ENCODE measurements at places on chromosomes 5 and 9. TPM values are rescaled to one million over a fixed set of nuclear protein-coding genes. Genes with fewer than 3 reads are reported as not detected.

OR1L8 gene
- polyA plus RNA-seq = not detected

TMEM171 gene
- polyA plus RNA-seq = 10.9 TPM

CDKN2A gene
- 29.7 TPM for polyA plus RNA-seq

HRCT1 gene
- 3.0 TPM for polyA plus RNA-seq

C5orf34 gene
- polyA plus RNA-seq = 3.5 TPM

PLCXD3 gene
- polyA plus RNA-seq = 0.02 TPM

ITK gene
- polyA plus RNA-seq = not detected

ELOVL7 gene
- 0.11 TPM for polyA plus RNA-seq

- no peak for DNase-seq
Measured at GRCh38 chr5:59716029-59716428, 177.5 kb downstream of the PDE4D start.

GRCh38 chr9:84339962-84340361 is 596 bp downstream of the SLC28A3 start:
- no peak for DNase-seq

DNA sequence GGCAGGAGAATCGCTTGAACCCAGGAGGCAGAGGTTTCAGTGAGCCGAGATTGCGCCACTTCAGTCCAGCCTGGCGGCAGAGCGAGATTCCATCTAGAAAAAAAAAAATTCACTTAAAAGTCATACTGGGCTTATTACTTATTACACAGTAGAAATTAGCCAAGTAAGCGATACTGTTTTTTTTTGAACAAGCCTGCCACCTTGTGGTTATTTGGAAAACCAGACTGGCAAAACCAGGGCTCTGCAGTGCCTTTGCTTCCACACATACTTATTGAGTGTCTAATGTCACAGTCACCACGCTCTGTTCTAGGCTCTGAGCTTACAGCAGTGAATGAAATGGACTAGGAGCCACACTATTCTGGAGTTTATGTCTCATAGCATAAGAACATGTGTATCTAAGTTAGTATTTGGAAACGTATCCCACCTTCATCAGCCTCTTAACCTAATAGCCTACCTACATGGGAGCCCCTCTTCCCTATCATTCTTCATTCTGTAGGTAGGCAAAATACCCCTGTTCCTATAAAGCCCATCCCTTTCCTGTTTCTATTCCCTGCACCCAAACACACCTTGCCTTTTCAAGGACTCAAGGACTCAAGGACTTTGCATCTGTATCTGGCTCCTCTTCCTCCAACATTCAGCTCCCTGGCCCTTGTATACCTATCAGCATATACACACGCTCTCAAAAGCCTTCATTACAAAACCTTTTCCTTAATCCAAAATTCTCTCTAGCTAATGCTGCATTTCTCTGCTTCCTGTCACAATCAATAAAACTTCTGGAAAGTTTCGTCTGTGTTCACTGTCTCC is 13.9 kb upstream of the BASP1 start:
- DNase-seq = no peak

DNA sequence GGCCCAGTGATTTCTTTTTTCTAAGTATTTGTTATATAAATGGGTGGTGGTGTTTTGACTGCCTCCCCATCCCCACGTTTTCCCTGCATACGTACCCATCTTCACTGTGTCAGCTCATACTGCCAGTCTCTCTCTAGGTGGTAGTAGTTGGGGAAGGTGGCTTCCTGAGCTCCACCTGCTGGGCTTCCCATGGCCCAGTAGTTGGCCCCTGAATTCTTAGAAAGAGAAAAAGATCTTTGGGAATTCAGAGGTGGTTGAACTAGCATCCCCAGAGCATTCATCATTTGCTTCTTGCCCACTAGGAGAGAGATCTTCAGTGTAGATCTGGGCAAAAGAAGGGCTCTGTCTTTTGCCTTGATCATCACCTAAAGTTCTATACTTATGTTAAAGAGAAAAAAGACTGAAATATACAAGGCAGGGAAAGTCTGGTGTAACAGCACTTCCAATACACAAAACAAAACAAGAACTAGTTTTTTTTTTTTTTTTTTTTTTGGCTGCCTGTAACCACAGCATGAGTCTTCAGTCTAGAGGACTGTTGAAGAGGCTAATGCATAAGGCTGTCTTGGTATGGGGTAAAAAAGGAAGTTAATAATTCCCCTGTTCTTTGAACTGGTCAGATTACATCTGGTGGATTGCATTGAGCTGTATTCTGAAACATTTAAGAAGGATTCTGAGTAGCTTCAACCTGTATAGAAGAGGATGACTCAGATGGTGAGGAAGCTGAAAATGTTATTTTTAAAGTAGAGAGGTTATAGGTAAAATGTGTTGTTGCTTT is 128.7 kb downstream of the ATG10 start:
- peak; percentile 15 for DNase-seq

DNA sequence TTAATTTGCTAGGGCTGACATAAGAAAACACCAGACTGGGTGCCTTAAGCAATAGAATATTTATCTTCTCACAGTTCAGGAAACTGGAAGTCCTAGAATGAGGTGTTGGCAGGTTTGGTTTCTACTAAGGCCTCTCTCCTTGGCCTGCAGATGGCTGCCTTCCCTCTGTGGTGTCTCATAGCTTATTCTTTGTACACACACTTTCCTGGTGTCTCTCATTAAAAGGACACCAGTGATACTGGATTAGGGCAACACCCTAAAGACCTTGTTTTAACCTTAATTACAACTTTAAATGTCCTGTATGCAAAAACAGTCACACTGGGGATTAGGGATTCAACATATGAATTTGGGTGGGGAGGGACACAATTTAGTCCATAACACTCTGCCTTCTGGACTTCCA is 25.1 kb downstream of the NUTM2F start:
- DNase-seq = no peak

GRCh38 chr9:78860801-78861475 is 564.0 kb downstream of the PSAT1 start:
- DNase-seq = no peak

DNA sequence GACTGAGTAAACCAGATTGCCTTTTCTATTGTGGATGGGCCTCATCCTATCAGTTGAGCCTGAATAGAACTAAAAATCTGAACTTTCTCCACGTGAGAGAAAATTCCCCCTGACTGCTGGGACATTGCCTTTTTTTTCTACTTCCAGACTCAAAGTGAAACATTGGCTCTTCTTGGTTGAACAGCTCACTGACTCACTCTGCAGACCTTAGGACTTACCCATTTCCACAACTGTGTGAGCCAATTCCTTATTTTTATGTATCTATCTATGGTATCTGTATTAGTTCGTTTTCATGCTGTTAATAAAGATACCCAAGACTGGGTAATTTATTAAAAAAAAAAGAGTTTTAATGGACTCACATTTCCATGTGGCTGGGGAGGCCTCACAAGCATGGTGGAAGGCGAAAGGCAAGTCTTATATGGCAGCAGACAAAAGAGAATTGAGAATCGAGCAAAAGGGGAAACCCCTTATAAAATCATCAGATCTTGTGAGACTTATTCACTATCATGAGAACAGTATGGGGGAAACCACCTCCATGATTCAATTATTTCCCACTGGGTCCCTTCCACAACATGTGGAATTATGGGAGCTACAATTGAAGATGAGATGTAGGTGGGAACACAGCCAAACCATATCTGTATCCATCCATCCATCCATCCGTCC is 306.7 kb upstream of the SLC24A2 start:
- no peak for DNase-seq

- no peak for DNase-seq
Measured at GRCh38 chr5:131413605-131414559, 150.0 kb downstream of the CDC42SE2 start.

DNA sequence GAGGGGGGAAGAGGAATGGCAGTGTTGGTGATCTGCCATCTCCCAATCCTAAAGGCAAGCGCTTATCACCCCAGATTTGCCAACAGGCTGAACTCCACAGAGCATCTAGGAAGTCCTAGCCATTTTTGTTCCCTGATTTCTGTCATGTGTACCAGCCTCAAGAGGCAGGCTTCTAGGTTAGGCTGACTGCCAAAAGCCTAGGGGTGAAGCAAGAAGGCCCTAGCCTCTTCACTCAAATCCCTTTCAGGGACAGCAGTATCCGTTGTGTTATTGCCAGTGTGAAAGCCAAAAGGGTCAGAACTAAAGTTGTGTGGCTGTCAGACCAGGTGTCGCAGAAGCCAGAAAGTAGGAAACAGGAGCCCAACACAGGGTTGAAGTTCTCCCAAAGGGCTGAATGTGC is 14.7 kb downstream of the IGIP start:
- DNase-seq = no peak

GRCh38 chr9:10957878-10958277 is 345.1 kb upstream of the PTPRD start:
- DNase-seq = no peak

- DNase-seq = no peak
Measured at GRCh38 chr5:100444961-100445360, 90.2 kb upstream of the FAM174A start.

- no peak for DNase-seq
Measured at GRCh38 chr5:163504079-163504931, 1.1 kb upstream of the MAT2B start.

DNA sequence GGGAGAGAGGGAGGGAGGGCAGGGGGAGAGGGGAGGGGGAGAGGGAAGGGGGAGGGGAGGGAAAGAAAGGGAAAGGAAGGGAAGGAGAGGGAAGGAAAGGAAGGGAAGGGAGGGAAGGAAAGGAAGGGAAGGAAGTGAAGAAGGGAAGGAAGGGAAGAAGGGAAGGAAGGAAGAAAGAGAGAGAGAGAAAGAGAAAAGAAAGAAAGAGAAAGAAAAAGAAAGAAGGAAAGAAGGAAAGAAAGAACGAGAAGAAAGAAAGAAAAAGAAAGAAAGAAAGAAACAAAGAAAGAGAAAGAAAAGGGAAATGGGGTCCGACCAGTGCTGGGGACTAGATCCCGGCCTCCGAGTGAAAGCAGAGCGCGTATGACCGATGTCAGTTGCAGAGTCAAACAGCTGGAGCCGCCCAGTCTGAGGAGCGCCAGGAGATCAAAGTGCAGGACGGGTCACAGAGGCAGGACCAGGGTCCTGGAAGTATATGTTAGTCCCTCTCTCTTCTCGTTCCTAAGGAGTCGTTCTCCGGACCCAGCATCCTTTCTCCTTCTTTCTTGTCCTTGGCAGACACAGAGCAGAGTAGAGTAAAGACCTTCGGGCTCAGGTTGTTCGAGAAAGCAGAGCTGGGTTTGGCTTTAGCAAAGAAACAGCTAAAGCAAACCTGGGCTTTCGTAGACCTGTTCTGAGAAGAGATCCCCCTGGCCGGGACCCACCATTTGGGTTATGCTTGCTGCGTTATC is 305.4 kb upstream of the MSX2 start:
- DNase-seq = no peak

DNA sequence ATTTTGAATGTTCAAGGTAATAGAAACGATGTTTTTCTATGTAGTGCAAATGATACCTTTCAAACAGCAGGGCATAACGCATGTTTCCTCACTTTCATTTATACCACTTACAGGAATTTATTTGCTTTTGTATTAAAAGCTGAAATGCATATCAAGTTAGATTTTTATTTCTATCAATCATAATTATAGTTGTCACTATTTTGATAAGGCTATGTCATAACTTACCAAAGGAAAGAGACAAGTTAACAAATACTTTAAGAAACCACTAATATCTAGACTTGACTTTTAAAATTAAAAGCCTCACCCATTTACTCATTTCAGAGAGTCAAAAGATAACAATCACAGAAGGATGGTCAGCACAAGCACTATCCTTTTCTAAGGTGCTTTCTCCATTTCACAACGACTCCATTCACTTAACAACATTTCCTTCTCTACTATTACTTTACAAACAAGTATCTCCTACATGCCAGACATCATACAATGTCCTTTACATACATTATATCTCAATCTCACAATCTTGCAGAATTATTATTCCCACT is 12.6 kb downstream of the ERP44 start:
- no peak for DNase-seq

- no peak for DNase-seq
Measured at GRCh38 chr5:84715091-84715490, 330.4 kb upstream of the EDIL3 start.

DNA sequence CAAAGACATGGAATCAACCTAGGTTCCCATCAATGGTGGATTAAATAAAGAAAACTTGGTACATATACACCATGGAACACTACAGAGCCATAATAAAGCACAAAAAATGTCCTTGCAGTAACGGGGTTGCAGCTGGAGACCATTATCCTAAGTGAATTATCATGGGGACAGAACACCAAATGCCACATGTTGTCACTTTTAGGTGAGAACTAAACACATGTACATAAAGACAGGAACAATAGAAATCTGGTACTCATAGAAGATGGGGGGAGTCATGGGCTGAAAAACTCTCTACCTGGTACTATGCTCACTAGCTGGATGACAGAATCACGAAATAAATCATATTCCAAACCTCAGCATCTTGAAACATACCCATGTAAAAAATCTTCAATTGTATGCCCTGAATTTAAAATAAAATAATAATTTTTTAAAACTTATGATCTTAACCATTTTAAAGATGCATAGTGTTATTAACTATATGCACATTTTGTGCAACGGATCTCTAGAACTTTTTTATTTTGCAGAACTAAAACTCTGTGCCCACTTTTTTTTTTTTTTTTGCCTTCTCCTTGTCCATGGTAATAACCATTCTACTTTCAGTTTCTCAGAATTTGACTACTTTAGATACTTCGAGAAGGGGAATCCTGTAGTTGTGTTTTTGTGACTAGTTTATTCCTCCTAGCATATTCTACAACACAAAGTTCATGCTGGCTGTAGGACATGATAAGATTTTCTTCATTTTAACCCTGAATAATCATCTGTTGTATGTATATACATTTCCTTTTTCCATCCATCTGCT is 1081.6 kb upstream of the ACO1 start:
- no peak for DNase-seq

GRCh38 chr9:7341571-7341970 is 458.0 kb downstream of the DMAC1 start:
- DNase-seq = no peak

DNA sequence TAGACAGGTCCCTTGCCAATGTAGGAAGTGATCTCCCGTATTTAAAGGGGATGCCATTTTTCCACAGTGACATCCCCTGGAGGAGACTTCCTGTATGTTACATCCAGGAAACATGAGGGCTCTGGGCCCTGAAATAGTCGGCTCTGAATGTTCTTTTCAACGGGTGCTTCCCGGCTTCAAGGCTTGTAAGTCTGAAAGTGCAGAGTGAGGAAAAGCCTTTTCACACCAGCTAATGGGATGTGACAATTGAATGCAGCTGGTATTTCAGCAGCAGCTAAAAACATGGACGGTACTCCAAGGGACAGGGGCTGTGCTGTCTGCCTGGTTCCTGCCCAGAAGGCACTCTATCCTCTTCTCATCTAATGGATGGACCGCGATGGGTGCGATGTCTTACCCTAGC is 1.4 kb downstream of the IL9 start:
- DNase-seq = no peak

- no peak for DNase-seq
Measured at GRCh38 chr5:8615142-8615858, 746.4 kb downstream of the MTRR start.

- DNase-seq = no peak
Measured at GRCh38 chr5:168407211-168407610, 79.1 kb upstream of the RARS1 start.

DNA sequence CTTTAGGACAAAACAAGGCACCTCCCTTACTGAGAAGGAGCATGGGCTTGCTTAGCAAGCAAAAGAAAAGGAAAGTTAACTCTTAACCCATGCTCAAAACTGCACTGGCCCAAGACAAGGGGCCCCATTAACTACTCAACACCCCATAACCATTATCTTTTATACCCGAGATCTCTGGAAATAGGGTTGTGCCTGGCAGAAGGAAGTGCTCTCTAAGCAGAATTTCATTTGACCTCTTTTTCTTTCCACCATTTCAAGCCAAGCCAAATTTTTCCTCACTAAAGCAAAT is 167.2 kb downstream of the RASEF start:
- DNase-seq = no peak

Data from AG04450 (cell line).